Ovary (tissue), 10 donors: ENCODE measurements at places on chromosomes 16 and 17.

DNA sequence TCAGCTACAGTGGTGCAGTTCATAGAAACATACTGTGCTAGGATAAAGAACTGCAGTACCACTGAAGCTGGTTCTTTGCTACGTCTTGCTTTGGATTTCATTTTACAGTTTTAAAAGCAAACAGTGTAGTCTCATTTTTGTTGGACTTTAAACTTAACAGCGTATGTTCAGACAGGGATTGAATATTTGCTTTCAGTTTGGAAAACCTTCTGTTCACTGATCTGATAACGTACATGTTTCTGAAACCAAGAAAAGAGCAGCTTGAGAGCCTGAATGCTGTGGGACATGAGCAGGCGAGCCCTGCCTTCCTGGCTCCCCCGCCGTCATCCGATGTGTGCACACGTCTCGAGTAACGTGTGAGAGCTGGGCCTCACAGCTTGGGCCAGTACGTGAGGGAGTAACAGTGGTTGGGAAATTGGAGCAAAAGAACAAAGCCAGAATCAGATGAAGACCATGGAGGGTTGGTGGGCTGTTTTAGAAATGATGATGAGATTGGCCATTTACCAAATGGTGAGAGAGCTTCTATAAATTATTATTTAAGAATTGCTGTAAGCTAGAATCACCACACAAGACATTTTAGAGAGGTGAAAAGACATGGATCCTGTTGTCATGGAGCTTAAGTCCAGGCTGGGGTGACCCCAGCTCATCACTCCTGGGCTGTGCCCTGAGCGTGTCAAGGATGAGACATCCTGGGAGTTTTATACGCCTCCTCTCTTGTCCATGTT is 20.8 kb upstream of the CLEC18C start:
- DNase-seq: no peak

- no peak for DNase-seq
These were observed 147.1 kb downstream of the TANC2 start for GRCh38 chr17:63113167-63113566.

GRCh38 chr17:78722246-78722761 is 59.8 kb downstream of the CYTH1 start:
- DNase-seq: no peak

GRCh38 chr17:57926723-57927047 is 28.5 kb downstream of the CUEDC1 start:
- DNase-seq: no peak

DNA sequence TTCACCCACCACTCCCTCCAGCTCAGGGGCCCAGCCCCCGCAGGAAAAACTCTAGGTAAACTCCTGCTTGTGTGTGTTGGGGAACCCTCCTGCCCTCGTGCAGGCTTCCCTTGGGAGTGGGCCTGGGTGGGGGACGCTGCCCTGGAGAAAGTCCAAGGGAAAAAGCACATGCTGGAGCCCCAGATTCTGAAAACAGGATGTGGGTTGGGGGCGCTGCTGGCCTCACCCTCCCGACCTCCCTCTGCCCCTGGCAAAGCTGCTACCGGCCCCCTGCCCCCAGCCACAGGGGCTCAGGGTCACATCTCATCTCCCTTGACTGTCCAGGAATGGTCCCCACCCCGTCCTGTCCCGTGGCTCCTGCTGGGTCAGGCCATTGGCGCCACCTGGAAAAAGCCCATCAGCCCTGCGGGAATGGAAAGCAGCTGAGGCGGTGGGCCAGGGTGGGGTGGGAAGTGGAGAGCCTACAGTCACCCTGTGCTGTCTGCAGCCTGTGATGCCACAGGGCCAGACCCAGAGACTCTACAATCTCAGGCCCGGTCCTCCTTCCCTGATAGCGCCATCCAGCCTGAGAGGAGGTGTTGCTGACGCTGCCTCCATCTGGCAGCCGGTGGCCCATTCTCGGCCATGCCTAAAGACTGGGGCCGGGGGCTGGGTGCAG is 2.5 kb upstream of the GJD3 start:
- DNase-seq: no peak
